Ammon's horn (tissue), 1 donor: ENCODE measurements at places on chromosomes 4 and X.
A peak's percentile ranks its signal among the peaks of the same experiment; 100 is the strongest.

- DNase-seq = no peak
Observed at GRCh38 chr4:76339364-76339763, 32.8 kb downstream of the STBD1 start.

DNA sequence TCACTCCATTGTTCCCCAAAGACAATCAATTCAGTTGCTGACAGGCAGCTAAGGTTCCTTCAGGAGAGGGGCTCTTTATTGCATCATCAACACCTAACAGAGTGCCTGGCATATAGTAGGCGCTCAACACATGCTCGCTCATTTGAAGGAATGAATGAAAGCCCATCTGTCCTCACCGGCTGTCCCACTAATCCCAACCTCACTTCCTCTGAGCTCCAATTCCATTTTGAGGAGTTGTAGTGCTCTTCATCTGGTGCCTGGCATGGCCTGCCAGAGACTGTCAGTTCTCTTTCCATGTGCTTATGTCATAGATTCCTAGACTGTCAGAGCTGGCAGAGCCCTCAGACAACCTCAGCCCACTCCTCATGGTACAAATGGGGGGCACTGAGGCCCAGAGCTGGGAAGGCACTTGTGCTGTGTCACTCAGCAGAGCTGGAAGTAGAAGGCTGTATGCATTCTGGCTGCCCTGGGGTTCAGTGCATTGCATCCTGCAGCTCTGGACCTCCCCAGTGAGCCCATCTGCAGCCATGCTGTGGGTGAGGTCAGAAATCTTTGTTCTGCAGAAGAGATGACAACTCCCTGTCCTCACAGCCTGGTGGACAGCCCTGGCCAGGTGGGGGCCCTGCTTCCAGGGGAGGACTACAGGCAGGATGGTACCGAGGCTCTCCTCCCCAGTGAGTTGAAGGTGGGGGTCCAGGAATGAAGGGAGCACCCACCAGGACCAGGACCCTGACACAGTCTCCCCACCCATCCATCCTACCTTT, 134.9 kb upstream of the PJA1 start:
- peak; percentile 10 for DNase-seq

- no peak for DNase-seq
Observed at GRCh38 chr4:121973816-121974215, 22.0 kb upstream of the TRPC3 start.

- no peak for DNase-seq
Observed at GRCh38 chrX:6748595-6748994, 213.7 kb upstream of the VCX3A start.

DNA sequence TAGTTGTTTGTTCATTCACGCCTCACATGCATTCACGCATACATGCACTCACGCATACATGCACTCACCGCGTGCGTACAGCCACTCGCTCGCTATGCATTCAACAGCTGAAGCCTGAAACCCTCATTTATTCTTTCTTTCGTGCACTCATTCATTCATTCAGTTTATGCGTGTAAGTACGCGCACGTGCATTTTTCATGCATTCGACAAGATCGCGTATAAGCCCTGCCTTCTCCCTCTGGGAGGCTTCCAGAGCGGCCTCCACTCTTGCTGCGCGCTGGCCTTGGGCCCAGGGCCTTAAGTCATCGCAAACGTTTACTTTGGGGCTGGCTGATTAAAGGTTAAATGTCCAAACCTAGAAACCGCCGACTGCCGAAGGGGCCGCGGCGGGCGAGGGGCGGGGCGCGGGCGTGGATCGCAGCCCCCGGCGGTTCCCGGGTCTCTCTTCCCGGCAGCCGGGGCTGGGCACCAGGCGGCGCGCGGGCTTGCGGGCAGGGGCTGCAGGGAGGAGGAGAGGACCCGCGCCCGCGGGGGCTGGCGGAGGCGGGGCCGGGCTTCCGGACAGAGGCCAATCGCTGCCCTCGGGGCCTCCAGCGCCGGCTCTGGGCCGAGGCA, at the start of gene GYG2:
GYG2 (plus strand) TSS at position 587 of the 615 bp plus-strand sequence. CDS start 1,259 bp downstream, outside the sequence.
- DNase-seq = no peak

DNA sequence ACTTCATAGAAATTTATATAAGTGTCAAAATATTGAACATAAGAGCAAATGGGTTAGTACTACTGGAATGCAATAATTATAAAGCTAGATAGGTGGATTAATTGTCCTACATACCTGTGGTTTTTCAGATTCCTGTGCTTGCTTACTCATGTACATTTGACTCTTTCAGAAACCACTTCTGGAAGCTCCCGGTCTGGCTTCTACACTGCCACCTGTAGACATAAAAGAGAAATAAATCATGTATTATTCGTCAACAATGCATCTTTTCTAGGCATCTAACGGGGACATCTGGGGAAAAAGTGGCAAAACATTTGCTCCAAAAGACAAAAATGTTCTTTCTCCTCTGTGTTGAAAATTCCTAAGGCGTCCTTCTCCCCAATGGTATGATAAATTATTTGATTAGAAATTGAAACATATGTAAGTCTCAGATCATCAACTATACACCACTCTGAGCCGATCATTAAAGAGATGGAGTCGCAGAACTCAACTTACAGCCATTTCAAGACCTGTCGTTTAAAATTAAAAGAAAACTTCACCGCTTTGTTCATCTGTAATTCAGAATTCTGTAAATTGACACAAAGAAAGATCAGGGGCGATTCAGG, 648.7 kb upstream of the DIPK2B start:
- no peak for DNase-seq

GRCh38 chrX:19344661-19345060, 934 bp downstream of the PDHA1 start:
- no peak for DNase-seq

DNA sequence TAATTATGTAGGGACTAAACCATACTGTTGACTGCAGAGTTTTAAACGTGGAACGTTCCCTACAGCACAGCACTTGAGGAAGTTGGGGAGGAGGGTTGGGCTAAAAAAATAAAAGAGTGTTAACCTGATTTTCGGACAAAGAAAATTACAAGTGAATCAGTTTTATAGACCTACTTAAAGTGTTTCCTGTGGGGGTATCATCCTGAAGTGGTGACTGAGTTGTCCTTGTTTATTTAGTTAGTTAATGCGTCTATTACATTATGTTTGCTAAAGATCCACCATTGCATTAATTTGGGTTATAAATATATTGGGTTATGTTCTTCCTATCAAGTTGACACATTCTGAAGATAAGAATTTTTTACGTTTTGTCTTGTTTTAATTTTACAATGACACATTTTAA, 14.7 kb downstream of the UNC5C start:
- no peak for DNase-seq

DNA sequence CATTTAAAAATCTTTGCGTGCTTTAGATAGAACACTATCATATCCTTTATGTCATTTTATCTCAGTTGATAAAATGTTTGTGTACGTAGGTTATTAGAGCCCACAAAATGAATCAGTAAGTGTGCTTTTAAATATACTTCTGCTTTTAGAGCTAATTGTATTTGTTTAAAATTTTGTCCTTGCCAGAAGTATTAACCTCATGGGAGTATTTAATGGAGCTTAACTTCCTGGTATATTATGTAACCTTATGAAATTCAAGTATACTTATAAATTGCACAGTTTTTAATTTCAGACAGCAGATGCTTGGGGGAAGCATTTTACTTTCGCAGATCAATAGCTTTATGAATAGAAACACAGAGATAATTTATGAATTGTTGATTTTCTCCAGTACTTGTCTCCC, 90.2 kb downstream of the DIPK2B start:
- DNase-seq = no peak

DNA sequence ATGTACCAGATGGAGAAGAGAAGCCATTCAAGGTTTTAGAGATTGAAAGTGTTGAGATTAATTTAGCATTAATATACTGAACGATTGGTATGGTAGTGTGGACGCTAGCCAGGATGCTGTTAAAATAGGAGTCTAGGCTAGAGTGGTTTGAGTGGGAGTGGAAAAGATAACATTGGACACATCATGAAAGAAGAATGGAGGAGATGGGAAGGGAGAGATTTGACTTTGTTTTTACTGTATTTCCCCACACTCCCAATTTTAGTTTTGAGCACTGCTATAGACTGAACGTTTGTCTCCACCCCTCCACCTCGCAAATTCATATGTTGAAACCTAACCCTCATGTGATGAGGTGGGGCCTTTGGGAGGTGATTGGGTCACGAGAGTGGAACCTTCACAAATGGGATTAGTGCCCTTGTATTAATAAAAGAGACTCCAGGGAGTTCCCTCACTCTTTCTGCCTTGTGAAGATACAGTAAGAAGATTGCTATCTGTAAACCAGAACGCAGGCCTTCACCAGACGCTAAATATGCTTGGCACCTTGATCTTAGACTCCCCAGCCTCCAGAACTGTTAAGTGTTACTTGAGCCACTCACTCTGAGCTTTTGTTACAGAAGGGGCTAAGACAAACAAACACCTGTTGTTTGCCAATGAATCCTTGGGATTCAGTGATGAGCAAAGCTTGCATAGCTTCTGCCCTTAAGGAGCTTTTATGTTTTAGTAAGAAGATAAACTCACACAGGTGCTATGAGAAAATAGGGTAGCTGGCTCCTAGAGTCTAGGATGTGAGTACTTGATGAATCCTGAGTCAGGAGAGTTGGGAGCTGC, 25.8 kb downstream of the USP9X start:
- no peak for DNase-seq

GRCh38 chr4:53705151-53705764, 114.0 kb upstream of the LNX1 start:
- no peak for DNase-seq

GRCh38 chrX:134642386-134642785, 15.9 kb downstream of the PLAC1 start:
- no peak for DNase-seq

DNA sequence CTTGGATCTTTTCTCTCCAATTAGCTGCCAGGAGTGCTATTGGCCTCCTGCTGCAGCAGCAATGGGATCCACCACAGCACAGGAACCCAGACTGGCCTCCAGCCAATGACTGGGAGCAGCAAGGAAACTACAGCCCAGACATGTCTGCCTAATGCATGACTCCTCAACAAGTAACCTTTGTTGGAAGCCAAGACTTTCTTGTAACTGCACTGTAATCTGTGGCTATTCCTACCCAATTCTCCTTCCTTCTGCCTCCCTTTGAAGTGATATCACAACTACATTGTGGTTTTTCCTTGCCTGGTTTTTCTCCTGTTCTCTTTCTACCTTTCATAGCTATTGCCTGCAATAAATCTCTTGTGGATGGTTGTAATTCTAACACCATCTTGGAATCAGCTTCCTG, 39.8 kb downstream of the SNCA start:
- no peak for DNase-seq

GRCh38 chrX:148867596-148867995, 367.2 kb downstream of the AFF2 start:
- DNase-seq = no peak

GRCh38 chrX:136202889-136203288, 48.3 kb downstream of the MAP7D3 start:
- no peak for DNase-seq

GRCh38 chrX:120264341-120264740, 13.7 kb downstream of the ZBTB33 start:
- no peak for DNase-seq
